ENCODE measurements at places on chromosomes 2 and 18. TPM values are rescaled to one million over a fixed set of nuclear protein-coding genes. Genes with fewer than 3 reads are reported as not detected.

TWIST2 gene
- total RNA-seq: 45.2 TPM

CIDEA gene
- total RNA-seq: not detected

TAF1B gene
- 18.2 TPM for total RNA-seq

UGT1A5 gene
- not detected for total RNA-seq

ADAM23 gene
- total RNA-seq: 8.2 TPM

MC4R gene
- total RNA-seq: not detected

RAX gene
- not detected for total RNA-seq

PLGLB2 gene
- total RNA-seq: 1.1 TPM

SLC38A11 gene
- 0.55 TPM for total RNA-seq

COL4A3 gene
- total RNA-seq: 0.18 TPM

RPRM gene
- total RNA-seq: not detected

CERKL gene
- total RNA-seq: not detected

IL37 gene
- not detected for total RNA-seq

PLCD4 gene
- total RNA-seq: 1.8 TPM

CXCR1 gene
- not detected for total RNA-seq

ANKRD62 gene
- total RNA-seq: not detected

PRSS56 gene
- not detected for total RNA-seq

UGT1A8 gene
- 0.71 TPM for total RNA-seq

CSRNP3 gene
- total RNA-seq: 0.57 TPM

BMP10 gene
- not detected for total RNA-seq

TOGARAM2 gene
- 0.14 TPM for total RNA-seq

RGPD4 gene
- total RNA-seq: not detected

LMAN1 gene
- total RNA-seq: 279 TPM

LINC00305 gene
- not detected for total RNA-seq

UBR3 gene
- 32.9 TPM for total RNA-seq

MBP gene
- 43.8 TPM for total RNA-seq

NXPH2 gene
- not detected for total RNA-seq

PARD6G gene
- total RNA-seq: 2.8 TPM

LRRC30 gene
- total RNA-seq: not detected

SPHKAP gene
- total RNA-seq: under 0.01 TPM

Measured in smooth muscle cell of bladder (primary cell).